ENCODE measurements at places on chromosomes 12 and 14.

DNA sequence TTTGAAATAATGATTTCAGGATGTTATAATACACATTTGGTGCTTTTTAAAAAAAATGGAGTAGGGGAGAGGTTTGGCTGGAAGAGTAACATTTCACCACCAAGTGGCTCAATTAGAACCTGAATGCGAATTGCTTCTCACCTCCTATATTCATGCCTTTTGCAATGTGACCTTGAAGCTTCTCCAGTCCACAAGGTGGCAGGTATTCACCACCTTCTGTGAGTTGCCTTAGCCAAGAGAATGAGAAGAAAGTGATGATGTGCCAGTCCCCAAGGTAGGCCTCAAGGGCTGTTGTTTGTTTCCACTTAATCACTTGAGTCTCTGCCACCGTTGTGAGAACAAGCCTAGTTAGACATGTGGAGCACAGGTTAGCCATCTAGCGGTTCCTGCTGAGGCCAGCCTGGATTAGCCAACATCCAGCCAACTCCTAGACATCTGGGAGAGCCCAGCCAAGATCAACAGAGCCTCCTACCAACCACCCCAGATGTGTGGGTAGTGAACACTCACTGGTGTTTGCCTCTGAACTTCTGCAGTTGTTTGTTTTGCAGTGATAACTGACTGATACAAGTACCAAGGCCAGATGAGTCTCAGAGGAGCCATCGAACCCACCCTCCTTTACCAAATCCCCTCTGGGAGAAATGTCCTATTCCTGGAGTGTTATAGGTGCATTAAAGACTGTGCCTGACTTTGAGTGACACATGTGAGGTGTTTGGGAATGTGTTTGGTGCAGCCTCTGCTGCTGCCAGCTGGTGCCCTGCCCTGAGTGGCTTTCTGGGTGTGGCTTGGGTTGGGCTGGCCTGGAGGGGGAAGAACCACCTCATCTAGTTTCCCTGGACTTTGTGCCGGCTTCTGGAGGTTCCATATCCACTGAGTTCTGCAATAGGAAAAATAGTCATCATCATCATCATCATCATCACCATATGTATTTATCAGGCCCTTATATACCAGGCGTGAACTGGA, 132.5 kb upstream of the RFLNA start:
- no peak for DNase-seq

DNA sequence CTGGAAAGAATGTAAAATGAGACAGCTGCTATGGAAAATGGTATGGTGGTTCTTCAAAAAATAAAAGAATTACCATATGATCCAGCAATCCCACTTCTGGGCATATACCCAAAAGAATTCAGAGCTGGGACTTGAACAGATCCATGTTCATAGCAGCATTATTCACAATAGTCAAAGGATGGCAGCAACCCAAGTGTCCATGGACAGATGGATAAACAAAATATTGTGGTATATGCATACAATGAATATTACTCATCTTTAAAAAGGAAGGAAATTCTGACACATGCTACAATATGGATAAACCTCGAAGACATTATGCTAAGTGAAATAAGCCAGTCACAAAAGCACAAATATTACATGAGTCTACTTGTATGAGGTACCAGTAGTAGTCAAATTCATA, 9.1 kb downstream of the RAB2B start:
- no peak for DNase-seq

DNA sequence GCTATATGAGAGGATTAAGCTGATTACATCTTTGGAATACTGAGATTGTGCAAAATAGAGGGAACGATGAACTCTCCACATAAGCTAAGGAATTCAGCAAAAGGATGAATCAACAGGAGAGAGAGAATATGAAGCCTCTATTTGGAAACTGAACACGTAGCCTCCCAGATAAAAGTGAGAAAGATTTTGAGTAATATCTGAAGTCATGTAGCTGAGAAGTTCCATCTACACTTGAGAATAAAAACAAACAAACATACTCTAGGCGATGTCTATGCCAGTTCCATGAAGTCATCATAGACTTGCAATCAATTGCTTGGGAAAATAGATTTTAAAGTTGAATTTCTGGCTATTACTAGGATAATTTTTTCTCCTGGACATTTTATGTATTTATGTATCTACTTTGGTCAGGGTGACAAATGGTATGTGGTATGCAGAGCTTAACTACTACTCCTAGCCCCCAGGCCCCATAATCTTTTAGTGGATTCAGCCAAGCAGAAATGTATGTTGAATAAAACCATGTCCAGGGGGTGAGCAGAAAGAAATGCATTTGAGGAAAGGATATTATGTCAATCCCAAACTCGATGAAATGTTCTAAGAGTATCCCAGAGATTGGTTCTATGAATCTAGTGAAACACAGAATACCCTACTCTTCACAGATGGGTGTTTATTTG, 627.4 kb downstream of the DIO2 start:
- no peak for DNase-seq

DNA sequence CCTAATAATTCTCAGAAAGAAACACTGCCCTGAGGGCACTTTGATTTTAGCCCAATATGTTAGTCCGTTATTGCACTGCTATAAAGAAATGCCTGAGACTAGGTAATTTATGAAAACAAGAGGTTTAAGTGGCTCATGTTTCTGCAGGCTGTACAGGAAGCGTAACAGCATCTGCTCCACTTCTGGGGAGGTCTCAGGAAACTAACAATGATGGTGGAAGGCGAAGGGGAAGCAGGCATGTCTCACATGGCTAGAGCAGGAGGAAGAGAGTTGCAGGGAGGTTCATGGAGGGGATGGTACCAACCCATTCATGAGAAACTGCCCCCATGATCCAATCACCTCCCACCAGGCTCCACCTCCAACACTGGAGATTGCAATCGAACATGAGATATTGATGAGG, 49.4 kb upstream of the RERG start:
- DNase-seq = no peak

- no peak for DNase-seq
Observed at GRCh38 chr12:18254081-18254480, 7.2 kb upstream of the PIK3C2G start.

GRCh38 chr14:87149583-87150354, 843.2 kb downstream of the GALC start:
- DNase-seq = no peak

DNA sequence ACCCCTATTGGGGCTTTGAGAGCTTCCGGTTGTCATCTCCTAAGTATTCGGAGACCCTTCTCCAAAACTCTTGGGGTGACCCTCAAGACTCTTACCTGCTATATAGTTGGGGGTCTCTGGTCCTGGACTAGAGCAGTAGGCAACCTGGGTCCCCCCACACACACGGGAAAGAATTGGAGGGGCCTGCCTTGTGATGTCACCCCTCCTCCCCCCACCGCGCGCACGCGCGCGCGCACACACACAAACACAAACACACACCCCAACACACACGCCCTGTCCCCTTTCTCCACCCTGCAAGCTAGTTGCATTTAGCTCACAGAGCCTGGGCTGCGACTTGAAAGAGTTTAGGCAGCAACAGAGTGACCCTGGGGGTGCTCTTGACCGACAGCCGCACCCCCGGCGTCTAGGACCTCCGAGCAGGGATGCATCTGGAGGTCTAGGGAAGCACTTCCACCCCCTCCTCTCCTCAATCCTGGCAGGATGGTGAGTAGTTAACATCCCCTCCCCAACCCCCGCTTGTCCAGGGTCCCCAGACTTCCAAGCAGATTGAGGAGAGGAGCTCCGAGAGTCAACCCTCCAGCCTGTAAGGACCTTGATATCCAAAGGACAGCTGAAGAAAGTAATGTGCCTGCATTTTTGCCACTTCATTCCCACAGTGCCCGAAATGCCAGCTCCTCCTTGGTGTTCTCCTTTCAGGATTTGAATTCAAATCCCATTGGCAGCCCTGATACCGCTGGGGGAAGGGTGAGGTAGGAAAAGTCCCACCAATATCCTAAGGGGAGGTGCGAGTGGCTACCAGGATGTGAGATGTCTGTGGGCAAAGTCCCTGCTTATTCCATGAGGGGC, 1.4 kb upstream of the DNAJC14 start:
- peak; percentile 60 for DNase-seq

- no peak for DNase-seq
Observed at GRCh38 chr12:5947006-5947405, 1.9 kb upstream of the ANO2 start.

- DNase-seq = peak; percentile 26
Observed at GRCh38 chr12:108337235-108338223, 1.6 kb downstream of the CMKLR1 start.

- no peak for DNase-seq
Observed at GRCh38 chr12:84329938-84330337, 582.7 kb downstream of the SLC6A15 start.

DNA sequence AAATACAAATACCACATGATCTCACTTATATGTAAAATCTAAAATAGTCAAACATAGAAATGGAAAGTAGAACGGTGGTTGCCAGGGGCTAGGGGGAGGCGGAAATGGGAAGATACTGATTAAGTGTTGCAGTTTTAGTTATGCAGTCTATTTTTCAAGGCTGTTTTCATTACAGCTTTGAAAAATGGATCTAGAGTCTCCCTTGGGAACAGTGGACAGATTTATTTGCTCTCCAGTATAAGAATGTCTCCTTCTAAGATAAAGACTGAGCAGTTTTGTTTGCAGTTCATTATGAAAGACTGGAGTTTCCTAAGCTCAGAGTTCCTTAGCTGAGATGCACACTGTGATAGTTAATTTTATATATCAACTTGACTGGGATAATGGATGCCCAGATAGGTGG, 202.5 kb downstream of the KLHL28 start:
- no peak for DNase-seq

- DNase-seq = no peak
Observed at GRCh38 chr12:95096378-95096777, 23.0 kb upstream of the NR2C1 start.

- DNase-seq = no peak
Observed at GRCh38 chr12:48796976-48797375, 8.1 kb upstream of the ADCY6 start.

DNA sequence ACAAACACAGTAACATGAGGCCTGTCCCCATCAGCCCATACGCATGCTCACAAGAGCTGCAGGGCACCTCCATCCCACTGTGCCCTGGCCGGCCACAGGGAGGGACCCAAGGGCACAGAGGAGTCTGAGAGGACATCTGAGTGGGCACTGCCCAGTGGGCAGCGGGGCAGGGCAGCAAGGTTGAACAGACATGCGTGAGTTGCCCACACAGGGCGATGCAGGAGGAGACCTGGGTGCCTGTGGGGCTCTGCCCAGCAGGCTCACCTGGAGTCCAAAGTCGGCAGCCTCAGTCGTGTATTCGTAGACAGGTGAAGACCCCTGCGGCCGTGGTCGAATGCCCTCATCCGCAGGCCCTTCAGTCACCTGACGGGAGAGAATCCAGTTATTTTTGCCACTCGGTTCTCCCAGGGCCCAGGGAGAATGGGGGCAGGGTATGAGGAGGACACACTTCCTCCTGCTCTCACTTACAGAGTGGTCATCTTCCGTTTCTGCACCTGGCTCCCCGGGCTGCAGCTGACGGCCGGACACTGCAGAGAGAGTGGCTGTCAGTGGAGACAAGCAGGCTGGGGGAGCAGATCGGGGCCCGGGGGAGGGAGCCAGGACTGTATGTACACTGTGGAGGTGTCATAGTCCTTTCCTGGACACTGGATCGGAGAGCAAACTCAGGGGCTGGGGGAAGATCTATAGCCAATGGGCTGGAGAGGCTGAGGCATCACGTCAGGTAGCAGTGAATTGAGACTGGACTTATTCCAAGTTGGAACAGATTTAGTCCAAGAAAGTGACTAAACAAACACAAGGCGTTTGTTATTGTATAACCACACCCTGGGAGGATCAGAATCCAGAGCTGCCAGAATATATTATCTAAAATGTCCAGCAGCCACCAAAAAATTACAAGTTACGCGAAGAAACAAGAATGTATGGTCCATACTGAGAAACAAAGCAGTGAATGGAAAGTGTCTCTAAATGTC, 20.7 kb downstream of the AHNAK2 start:
- no peak for DNase-seq

GRCh38 chr12:58104351-58104755, 163.0 kb downstream of the ATP23 start:
- DNase-seq = no peak

GRCh38 chr12:62767946-62768345, 167.0 kb downstream of the PPM1H start:
- DNase-seq = no peak

- DNase-seq = no peak
Observed at GRCh38 chr12:75724928-75725312, 213.5 kb upstream of the KRR1 start.

DNA sequence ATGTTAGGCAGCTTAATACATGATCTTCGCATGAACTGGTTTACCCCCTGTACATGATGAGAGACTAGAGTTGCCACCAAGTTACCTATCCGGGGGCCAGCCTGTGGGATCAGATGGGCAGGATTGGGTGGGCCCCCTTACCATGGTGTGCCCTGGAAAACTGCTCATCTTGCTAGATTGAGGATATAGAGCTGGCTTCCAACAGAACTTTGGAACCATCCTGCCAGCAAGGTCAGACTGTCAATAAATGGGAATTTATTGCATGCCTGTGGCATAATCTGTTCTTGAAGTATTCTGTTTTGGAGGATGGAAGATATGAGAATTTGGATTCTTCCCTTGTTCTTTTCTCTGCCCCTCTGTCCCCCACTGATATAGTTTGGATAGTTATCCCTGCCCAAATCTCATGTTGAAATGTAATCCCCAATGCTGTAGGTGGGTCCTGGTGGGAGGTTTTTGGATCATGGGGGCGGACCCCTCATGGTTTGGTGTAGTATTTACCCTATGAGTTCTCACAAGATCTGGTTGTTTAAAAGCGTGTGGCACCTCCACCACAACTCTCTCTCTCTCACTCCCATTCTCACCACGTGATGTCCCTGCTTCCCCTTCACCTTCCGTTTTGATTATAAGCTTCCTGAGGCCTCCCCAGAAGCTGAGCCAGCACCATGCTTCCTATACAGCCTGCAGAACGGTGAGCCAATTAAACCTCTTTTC, 3.7 kb upstream of the TM9SF1 start:
- DNase-seq = no peak

- no peak for DNase-seq
Observed at GRCh38 chr12:71007781-71008404, 87.4 kb upstream of the PTPRR start.

DNA sequence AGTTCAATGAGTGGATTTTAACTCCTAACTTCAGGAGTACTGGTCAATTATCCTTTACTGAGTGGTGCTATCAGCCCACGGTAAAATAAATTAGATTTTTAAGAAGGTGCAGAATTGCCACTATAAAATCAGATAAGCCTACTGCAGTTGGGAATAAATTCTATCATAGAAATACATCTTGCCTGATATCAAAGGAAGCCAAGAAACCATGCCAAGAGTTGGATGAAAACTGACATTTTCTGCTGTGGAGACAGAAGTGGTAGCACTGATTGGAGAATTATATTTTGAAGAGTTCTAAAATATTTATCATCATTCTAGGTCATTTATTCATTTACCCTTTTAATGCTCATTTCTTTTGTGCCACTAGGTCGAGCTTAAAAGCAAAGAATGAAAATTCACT, 465.1 kb downstream of the APAF1 start:
- DNase-seq = no peak

Data from CD4-positive, alpha-beta T cell treated with Interleukin-2 at 100 ng/mL for 4 hours (primary cell).